Activated naive CD8-positive, alpha-beta T cell treated with anti-CD3 and anti-CD28 coated beads, Interleukin-2, amount 10 ng/mL, durations not matched to agents 7 days and 5 days (primary cell): ENCODE measurements at places on chromosomes 1 and 21. TPM values are rescaled to one million over a fixed set of nuclear protein-coding genes. Genes with fewer than 3 reads are reported as not detected.
A peak's percentile ranks its signal among the peaks of the same experiment; 100 is the strongest.

- peaks cover 26% of the 10 kb centered on the region for H3K36me3 ChIP-seq
- no peak overlapping the region for H3K27ac ChIP-seq
- peaks cover 12% of the 10 kb centered on the region for H3K4me1 ChIP-seq
- no peaks in the 10 kb centered on the region for H3K27me3 ChIP-seq
These were observed 9.0 kb downstream of the RAD54L start for GRCh38 chr1:46256523-46256922.

DNA sequence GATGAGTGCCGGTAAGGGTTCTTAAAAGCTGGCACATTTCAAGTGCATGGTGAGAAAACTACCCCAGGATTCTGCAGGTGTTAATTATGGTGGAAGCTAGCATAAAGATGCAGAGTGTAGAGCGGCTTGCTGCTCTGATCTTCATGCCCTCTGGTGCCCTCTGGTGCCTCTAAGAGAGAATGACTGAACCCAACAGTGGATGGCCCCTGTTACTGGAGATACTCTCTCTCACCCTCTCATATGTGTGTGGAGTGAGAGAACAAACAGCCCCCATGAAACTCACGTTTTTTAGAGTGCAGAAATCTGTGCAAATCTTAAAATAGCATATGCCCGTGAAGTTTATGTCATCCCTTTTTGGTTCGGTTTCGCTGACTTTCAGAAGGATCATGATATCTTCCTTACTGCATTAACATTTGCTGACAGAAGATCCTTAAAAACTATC, 90.0 kb downstream of the GRIK1 start:
- no peaks in the 10 kb centered on the region for H3K36me3 ChIP-seq
- H3K4me1 ChIP-seq: no peaks in the 10 kb centered on the region
- DNase-seq: no peak
- H3K4me3 ChIP-seq: no peak overlapping the region
- no peak overlapping the region for H3K27ac ChIP-seq
- H3K27me3 ChIP-seq: no peaks in the 10 kb centered on the region

GRCh38 chr1:26169198-26169554, 413 bp upstream of the C1orf232 start:
- H3K4me1 ChIP-seq: peaks cover 25% of the 10 kb centered on the region
- H3K36me3 ChIP-seq: no peaks in the 10 kb centered on the region
- H3K4me3 ChIP-seq: peak overlapping the region; percentile 92
- H3K27ac ChIP-seq: peak overlapping the region; percentile 73
- no peak for DNase-seq

DNA sequence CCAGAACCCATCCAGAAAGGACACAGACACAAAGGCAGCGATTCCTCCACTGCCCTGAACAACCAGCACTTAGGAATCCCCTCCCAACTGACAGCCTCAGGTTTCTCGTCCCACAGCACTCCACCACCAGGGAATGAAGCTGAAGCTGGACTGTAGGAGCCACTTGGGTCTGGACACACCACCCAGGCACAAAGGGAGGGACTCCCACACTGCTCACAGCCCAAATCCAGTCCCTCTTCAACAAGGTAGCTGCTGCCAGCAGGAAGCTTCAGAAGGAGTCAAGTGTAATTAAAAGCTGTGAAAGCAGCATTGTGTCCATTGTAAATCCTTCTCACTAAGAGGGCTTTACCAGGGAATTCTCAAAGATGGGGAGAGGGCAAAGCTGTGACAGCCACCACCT, 29.0 kb downstream of the LMX1A start:
- no peak for DNase-seq
- H3K4me1 ChIP-seq: no peaks in the 10 kb centered on the region

HNRNPR gene
- total RNA-seq: 167 TPM
